T follicular helper cell (primary cell): ENCODE measurements at places on chromosomes 16 and 17.

GRCh38 chr17:35898283-35899070 is 18.3 kb upstream of the CCL5 start:
- no peak for DNase-seq

GRCh38 chr17:5950878-5951277 is 119.3 kb upstream of the WSCD1 start:
- DNase-seq: no peak

DNA sequence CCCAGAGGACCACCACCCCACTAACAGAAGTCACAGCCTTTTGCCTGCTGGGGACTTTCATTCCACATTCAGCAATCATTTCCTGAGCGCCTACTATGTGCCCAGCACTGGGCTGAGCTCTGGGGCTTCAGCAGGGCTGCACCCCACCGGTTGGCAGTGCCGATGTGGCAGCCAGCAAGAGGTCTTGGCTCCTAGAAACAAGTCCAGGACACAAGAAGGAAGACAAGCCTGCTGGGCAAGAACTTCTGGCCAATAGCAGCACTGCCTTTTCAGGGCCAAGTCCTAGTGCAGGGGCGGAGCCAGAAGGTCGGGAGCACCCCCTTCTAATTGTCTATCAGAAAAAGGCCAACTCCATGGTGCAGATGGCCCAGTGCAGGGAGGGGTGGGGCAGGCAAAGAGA is 13.0 kb upstream of the HOXB9 start:
- no peak for DNase-seq

GRCh38 chr17:6384481-6384880 is 50.4 kb downstream of the AIPL1 start:
- DNase-seq: no peak

DNA sequence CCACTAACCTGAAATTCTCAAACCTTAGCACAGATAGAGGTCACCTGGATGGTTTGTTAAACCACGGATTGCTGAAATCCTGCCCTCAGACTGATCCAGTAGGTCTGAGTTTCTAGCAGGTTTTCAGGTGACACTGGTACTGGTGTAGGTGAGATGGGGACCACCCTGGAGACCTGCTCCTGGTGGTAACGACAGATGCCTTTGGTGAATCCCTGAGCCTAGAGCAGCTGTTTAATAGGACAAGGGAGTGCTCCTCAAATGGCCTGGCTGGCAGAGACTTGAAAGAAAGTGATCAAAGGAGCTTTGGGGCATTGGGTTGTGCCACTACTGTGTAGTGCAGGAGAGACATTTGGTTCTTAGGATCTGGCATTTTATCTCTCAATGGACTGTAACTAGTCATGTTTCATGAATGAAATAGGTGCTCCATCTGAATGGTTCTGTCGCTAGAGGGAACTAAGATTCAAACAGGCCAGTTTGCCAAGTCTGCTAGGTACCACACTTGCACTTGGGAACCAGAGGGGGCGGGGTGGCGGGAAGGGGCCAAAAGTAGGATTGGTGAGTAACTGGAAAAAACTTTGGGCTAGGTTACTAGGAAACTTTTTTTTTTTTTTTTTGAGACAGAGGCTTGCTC is 2.9 kb upstream of the IFI35 start:
- no peak for DNase-seq

GRCh38 chr17:66952681-66953629 is 11.6 kb upstream of the CACNG4 start:
- no peak for DNase-seq

- no peak for DNase-seq
Measured at GRCh38 chr17:45812102-45812501, 28.0 kb downstream of the CRHR1 start.

DNA sequence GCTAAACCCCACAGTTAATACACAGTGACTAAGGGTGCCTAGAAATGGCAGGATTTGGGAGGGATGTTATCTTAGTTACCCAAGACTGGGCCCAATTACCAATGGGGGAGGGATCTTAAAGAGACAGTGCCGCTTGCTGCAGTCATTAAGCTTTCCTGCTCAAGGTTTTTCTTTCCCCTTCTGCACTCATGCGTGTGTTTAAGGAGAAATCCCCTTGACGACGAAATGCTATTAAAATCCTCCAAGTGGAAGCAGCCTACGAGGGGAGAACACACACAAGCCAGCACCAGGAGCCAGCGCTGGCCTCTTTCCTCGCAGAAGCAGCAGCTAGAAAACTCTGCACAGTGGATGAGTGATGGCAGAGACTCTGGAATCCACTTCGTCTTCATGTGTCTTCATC is 22.0 kb downstream of the SALL1 start:
- DNase-seq: no peak

- DNase-seq: no peak
Measured at GRCh38 chr17:55202896-55203295, 61.9 kb upstream of the HLF start.

- DNase-seq: no peak
Measured at GRCh38 chr16:24980077-24980793, 34.9 kb downstream of the ARHGAP17 start.

- DNase-seq: no peak
Measured at GRCh38 chr17:37553401-37553966, 55.7 kb downstream of the SYNRG start.

DNA sequence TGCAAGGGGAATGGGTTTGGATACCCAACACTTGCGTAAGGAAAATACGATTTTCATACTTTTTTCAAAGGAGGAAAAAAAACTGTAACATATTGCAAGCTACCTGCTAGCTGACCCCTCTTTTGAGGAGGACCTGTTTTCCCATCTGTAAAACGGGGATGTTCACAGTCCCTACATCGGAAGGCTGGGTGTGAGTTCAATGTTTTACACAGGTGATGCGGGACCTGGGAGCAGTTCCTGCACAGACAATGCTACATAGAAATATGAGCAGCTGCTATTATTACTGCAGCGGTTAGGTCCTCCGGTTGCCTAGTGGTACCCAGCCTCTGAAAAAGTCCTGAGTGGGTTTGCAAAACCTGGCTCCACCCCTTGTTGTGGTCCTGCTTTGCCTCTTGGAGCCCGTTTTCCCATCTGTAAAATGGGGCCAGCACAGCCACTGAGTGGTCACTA is 3.5 kb downstream of the SOCS1 start:
- no peak for DNase-seq

DNA sequence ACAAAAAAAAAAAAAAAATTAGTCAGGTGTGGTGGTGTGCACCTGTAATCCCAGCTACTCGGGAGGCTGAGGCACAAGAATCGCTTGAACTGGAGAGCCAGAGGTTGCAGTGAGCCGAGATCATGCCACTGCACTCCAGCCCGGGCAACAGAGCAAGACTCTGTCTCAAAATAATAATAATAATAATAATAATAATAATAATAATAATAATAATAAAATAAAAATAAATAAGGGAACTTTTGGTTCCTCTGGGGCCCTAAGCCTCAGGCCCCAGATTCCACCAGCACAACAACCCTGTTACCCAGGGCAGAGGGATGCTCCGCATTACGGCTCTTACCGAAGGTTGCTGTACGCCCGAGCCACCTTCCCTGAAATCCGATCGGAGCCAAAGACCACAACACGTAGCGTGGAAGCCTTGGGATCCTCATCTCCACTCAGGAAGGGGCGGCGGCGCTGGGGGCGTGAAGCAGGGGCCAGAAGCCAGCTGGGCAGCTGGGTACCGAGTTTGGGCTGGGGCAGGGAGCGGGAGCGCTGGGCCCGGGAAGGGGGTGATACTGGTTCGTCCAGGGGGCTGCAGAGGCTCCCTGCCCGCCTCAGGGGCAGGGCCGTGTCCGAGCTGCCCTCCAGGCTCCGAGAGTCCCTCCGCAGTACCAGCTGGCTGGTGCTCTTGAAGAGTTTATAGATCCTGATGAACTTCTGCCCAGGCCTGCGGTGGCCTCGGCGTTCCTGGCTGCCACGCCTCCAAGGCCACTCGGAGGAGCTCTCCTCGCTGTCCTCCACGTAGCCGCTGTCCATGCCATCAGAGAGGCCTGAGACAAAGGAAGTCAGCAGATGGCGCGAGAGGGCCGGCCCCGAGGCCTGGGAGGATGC is 20.6 kb upstream of the PIK3R6 start:
- DNase-seq: no peak

DNA sequence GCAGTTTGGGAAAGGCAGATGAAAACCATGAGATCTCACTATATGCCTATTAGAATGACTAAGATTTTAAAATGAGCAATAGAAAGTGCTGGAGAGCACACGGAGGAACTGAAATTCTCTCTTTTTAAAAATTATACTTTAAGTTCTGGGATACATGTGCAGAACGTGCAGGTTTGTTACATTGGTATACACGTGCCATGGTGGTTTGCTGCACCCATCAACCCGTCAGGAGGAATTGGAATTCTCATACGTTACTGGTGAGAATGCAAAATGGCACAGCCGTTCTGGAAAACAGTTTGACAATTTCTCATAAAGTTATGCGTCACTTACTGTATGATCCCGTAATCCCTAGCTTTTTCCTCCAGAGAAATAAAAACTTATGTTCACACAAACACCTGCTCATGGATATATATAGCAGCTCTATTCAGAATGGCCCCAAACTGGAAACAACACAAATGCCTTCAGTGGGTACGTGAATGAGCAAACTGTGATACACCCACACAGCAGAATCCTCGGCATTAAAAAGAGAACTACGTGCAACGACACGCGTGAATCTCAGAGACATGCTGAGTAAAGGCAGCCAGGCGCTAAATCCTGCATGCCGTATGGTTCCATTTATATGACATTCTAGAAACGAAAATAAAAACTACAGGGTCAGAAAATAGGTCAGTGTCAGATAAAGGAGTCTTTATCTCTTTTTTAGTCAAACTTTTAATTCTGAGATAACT is 11.8 kb downstream of the PIK3R6 start:
- DNase-seq: no peak

DNA sequence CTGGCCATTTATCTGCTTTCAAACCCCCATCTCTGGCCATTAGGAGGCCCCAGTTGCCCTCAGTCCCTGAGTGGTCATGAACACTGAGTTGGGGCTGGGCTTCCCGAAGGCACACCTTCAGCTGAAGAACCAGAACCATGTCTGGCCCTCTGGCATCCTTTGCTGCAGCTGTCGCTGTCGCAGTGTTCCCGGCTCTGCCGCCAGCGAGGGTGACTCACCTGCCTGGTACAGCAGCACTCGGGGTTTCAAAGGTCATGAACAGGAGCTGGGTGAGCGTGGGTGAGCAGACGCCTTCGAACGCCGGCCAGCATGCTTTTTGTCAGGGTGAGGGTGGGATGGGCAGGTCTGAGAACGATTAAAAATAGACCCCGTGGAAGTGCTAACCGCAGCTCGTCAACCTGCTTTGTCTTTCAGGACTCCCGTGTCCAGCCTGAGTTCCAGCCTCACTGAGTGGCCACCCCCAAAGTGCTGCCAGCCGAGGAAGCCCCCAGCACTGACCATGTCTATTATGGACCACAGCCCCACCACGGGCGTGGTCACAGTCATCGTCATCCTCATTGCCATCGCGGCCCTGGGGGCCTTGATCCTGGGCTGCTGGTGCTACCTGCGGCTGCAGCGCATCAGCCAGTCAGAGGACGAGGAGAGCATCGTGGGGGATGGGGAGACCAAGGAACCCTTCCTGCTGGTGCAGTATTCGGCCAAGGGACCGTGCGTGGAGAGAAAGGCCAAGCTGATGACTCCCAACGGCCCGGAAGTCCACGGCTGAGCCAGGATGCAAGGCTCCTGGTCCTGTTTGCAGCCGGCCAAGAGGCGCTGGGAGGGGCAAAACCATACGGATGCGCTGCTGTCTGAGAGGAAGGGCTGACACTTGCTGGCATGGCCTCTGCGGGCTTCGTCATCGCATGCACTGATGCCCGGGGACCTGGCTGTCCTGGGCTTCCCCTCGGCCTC is 7.6 kb downstream of the SNN start:
- DNase-seq: no peak

GRCh38 chr17:71251276-71251675 is 869.5 kb upstream of the SOX9 start:
- no peak for DNase-seq

DNA sequence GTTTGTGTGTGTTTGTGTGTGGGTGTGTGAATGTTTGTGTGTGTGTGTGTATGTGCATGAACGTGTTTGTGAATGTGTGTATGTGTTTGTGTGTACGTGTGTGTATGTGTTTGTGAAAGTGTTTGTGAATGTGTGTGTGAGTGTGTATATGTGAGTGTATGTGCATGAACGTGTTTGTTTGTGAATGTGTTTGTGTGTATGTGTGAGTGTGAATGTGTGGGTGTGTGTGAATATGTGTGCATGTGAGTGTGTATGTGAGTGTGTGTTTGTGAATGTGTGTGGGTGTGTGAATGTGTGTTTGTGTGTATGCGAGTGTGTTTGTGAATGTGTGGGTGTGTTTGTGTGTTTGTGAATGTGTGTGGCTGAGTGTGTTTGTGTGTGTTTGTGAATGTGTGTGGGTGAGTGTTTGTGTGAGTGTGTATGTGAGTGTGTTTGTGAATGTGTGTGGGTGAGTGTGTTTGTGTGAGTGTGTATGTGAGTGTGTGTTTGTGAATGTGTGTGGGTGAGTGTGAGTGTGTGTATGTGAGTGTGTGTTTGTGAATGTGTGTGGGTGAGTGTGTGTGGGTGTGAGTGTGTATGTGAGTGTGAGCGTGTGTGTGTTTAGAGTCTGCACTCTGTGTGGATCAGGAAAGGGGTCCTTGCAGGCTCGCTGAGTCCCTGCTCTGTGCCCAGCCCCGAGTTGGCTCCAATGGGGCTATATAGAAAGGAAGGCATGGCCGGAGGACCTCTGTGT is 890 bp upstream of the CD300A start:
- no peak for DNase-seq

- DNase-seq: no peak
Measured at GRCh38 chr17:68328676-68329075, 37.4 kb downstream of the ARSG start.

- DNase-seq: no peak
Measured at GRCh38 chr16:74560912-74561311, 46.0 kb downstream of the GLG1 start.

GRCh38 chr17:48307814-48308411 is 122.1 kb downstream of the SKAP1 start:
- peak; percentile 32 for DNase-seq
